ENCODE measurements at places on chromosomes 5 and 9. TPM values are rescaled to one million over a fixed set of nuclear protein-coding genes. Genes with fewer than 3 reads are reported as not detected.

DNA sequence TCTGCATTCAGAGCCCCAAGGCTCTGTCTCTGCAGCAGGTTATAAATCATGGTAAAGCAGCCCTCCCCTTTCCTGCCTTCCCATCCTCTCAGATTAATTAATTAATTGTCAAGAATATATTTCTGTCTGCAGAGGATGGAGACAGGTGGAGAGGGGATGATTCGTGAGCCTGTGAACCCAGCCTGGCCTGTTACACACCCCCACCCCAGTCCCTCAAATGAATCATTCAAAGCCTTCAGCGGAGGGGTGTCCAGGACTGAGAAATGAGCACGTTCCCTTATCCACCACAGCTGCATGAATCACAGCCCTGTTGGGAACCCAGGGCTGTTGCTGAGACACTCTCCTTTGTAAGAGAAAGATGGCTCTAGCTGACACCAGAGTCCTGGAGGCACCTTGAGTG is 56.0 kb downstream of the NIPAL4 start:
- DNase-seq, result no peak

Gene EDIL3
- not detected for total RNA-seq

GRCh38 chr5:173873306-173873922 is 14.7 kb upstream of the CPEB4 start:
- no peak for DNase-seq

Gene SURF2
- total RNA-seq, result 32.3 TPM

Gene N4BP3
- total RNA-seq, result 10.4 TPM

Gene HAPLN1
- total RNA-seq, result 0.47 TPM

GRCh38 chr5:74903165-74903787 is 37.1 kb upstream of the FAM169A start:
- peak; percentile 50 for DNase-seq

GRCh38 chr9:104795082-104795481 is 31.2 kb downstream of the NIPSNAP3B start:
- no peak for DNase-seq

GRCh38 chr9:15282567-15283285 is 24.3 kb downstream of the TTC39B start:
- no peak for DNase-seq

- no peak for DNase-seq
These were observed 114.6 kb downstream of the ACTBL2 start for GRCh38 chr5:57368010-57368409.
